ENCODE measurements at places on chromosomes 16 and 17.

- DNase-seq: no peak
Measured at GRCh38 chr16:70460737-70461261, 6.4 kb downstream of the FCSK start.

DNA sequence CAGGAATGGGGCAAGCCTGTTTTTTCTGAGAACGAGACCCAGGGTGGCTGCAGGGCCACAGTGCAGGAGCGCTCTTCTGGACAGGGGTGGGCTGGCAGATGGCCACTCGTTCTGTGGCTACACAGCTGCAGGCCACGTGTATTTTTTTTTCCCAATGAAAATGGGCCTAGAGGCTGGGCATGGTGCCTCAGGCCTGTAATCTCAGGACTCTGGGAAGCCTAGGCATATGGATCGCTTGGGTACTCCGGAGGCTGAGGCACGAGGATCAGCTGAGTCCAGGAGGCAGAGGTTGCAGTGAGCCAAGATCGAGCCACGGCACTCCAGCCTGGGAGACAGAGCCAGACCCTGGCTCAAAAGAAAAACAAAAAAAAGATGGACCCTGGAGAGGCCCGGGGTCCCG lies 6.8 kb downstream of the UNKL start:
- DNase-seq: no peak

DNA sequence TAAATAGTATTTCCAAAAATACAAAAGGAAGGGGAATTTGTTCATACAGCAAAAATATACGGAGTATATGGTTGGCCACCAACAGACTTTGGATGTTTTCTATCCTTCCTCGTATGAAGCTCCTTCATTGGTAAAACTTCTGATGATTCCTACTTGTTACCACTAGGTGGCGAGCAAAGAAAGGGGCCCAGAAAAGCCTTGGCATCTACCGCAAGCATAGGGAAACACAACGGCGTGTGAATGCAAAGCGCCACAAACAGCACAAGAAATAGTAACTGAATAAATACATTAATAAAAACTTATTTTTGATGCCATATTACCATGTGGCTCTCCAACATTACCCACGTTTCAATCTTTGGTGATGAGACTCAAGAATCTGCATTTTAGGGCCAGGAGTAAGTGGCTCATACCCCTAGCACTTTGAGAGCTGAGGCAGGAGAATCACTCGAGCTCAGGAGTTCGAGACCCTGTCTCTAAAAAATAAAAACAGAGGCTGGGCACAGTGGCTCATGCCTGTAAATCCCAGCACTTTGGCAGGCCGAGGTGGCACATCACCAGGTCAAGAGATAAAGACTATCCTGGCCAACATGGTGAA lies 34.5 kb downstream of the YWHAE start:
- peak; percentile 82 for DNase-seq

DNA sequence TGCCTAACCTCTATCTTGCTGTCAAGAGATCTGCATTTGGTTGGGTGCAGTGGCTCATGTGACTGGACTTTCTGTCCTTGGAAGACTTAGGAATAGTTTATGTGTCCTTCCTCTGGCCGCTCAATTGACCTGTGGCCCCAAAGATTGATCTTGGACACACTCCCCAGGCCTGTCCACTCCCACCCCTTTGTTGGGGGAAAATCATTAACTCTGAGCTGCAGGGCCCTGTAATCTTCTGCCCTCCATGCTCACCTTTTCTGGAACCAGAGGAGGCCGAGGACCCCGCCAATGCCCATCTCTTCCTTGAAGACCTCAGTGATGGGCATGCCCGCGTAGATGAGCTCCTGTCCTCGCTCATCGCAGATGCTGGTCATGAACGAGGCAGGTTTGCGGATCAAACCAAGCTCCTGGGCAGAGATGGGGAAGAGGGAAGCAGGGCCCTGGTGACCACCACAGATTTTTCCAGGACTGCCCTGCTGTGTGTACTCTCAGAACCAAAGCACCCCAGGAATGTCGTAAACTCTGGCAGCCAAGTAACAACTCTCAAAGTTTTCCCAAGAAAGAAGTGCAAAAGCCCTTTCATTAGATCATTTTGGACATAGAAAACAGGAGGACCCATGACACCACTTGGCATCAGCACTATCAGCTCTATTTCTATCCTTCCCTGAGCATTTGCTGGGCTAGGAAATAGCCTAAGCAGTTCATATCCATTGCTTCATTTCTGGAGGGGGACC lies 8.5 kb upstream of the KLHL11 start:
- DNase-seq: no peak

DNA sequence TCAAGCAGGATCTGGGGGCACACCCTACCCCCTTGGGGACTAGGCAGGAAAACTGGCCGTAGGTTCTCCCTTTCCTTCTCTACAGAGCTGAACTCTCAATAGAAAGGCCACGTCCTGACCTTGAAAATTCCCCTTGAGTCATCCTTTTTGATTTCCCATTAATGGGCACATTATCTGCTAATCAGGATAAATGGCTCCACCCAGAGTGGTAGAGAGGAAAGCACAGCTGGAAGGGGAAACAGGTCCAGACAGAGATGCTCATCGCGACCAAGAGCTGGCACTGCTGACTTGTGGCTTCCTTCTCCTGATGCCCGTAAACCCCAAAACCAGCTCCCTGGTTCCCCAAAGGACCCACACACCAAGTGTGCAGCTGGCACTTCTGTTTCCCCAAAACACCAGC lies 206.5 kb upstream of the CDH5 start:
- no peak for DNase-seq

GRCh38 chr17:681738-682529 lies 32.7 kb downstream of the VPS53 start:
- no peak for DNase-seq

DNA sequence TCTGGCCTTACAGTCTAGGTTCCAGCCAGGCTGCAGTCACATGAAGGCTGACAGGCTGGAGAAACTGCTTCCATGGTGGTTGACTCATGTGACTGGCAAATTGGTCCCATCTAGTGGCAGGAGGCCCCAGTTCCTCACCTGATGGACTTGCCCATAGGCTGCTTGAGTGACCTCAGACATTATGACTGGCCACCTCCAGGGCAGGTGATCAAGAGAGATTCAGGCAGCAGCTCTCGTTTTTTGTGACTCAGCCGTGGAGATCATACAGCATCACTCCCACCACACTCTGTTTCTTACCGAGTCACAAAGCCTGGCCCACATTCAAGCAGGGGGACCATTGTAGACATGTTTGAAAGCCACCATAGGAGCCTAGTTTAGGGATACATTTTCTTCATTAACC lies 34.5 kb downstream of the SIAH1 start:
- DNase-seq: no peak

DNA sequence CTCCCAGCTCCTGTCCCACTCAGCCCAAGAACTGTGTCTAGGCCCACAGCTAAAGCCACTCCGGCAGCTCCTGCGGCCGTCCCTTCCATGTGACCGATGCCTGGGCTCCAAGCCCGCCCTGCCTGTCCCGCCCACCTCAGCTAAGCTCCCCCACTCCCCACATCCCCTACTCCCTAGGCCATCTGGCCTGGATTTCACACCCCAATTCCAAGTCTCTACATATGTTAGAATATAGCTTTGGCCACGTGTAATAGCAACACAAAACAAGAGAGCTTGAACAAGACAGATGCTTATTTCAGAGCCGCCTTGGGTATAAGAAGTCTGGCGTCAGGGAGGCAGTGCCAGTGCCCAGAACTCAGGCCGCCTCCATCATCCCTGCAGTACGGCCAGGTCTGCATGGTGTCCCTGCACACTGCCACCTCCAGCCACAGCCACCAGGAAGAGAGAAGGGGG lies 30.0 kb upstream of the USP22 start:
- no peak for DNase-seq

DNA sequence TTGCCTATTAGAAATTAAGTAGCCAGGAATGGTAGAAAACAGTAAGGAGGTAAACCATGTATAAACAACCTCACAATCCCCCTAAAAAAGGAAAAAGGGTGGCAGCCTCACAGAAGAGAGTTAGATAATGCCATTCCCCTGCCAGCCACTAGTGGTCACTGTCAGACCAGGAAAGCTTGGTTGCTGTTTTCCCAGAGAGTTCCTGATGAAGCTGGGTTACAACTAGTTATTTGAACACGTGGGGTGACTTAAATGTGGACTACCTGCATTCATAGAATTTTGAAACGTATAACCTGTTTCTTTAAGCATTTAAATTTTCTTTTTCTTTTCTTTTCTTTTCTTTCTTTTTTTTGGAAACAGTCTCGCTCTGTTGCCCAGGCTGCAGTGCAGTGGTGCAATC lies 5.8 kb downstream of the GPRC5C start:
- no peak for DNase-seq

DNA sequence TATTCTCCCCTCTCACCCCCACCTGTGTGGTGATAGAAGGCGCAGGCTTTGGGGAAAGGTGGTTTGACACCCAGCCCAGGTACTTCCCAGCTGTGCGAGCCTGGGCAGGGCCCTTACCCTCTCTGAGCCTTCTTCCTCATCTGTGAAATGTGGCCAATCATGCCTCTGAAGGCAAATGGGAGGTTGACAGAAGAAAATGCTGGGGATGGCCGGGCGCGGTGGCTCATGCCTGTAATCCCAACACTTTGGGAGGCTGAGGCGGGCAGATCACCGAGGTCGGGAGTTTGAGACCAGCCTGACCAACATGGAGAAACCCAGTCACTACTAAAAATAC lies 43.7 kb downstream of the CRISPLD2 start:
- DNase-seq: no peak

- DNase-seq: no peak
Measured at GRCh38 chr16:4702466-4702808, 9.1 kb downstream of the NUDT16L1 start.

GRCh38 chr17:39536468-39536867 lies 71.3 kb downstream of the NEUROD2 start:
- DNase-seq: no peak

GRCh38 chr16:15822957-15823356 lies 33.9 kb downstream of the MYH11 start:
- DNase-seq: no peak

DNA sequence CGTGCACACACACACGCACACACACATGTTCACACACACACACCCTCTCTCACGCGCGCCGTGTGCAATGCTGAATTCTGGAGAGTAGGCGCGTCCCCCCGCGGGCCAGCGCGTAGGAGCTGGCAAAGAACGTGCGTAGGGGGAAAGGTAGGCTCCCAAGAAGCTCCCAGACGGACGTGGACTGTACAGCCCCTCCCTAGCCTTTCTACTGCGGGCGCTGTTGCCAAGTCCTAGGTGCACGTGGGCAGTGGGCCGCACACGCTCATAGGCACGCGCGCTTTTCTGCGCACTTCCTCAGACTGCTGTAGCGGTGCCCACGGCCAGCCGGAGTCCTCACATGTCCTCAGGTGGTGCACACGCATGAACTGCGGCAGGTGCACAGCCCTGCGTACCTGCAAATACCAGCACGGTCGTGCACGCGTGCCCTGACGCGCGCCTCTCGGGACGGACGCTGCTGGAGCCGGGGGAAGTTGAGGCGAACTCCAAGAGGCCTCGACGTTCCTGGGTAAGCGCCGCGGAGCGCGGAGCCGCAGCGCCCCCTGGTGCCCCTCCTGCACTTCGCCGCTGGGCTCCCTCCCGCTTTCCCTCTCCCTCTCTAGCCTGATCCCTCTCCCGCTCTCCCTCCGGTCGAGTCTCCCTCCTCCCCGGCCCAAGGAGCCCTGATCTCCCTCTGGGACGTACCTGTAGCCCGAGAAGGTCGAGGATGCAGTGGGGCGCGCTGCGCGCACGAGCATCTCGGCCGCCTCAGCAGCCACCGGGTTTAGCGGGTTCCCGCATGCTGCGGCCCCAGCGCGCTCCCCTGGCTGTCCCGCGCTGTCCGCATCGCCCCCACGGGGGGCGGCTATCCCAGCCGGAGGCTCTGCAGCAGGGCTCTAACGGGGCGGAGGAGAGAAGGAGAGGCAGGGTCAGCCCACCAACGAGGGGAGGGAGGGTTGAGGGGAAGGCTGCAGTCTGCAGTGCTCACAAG lies 749 bp downstream of the GRIN2A start:
- DNase-seq: peak; percentile 56

GRCh38 chr16:35252356-35252936 lies 1793.0 kb downstream of the TP53TG3F start:
- DNase-seq: no peak

GRCh38 chr16:53449816-53450517 lies 15.7 kb downstream of the RBL2 start:
- DNase-seq: no peak

- DNase-seq: no peak
Measured at GRCh38 chr17:58339755-58340404, 11.3 kb upstream of the TSPOAP1 start.

DNA sequence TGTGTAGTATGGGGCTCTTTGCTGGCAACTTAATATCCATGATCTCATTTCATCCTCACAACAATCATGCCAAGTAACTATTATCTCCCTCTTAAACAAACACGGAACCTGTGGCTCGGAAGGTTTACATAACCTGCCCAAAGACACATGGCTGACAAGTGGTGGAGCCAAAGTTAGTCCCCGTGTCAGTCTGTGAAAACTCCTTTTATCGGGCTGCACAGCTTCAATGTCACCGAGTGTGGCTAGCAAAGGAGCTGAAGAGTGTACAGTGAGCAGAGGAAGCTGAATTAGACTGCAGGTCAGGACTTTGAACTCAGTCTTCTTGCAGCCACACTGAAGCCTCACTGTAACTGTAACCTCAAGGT lies 80.3 kb downstream of the PARN start:
- peak; percentile 83 for DNase-seq

DNA sequence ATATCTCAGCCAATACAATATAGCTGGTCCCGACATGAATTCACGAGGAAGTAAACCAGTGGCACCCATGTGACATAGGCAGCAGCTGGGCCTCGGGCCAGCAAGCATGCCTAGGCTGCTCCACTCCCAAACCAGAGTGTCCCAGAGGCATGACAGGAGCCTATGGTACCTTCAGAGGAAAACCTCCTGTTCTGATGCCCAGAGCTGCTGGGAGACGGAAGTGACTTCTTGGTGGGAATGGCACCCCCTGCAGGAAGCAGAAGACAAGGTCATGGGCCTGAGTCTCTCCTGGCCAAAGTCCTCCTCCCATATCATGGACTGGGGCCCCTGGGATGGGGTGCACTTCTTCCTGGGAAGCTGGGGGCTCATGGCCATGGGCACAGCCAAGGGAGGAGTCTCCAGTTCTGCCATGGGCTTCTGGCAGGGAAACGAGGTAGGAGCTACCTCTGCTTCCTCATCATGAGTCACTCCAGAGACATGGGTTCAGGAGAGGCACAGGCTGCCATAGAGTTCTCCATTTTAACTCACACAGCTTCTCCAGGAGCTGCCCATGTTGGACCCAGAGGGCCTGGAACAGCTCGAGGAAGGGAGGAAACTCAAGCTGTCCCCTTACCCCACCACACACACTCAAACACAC lies 13.4 kb downstream of the FBF1 start:
- no peak for DNase-seq

GRCh38 chr16:5775916-5776315 lies 678.3 kb upstream of the EEF2KMT start:
- no peak for DNase-seq

GRCh38 chr16:3022684-3023414 lies 893 bp downstream of the HCFC1R1 start:
- DNase-seq: no peak

Measured in NCI-H748 treated with DMSO at 0.1 percent for 48 hours (cell line).